SHP77 treated with DMSO at 0.1 percent for 48 hours (cell line): ENCODE measurements at places on chromosomes 16 and 17.

GRCh38 chr16:56345406-56346050, 79.8 kb downstream of the AMFR start:
- DNase-seq: no peak

GRCh38 chr16:12661656-12662172, 142.0 kb downstream of the CPPED1 start:
- DNase-seq: no peak

DNA sequence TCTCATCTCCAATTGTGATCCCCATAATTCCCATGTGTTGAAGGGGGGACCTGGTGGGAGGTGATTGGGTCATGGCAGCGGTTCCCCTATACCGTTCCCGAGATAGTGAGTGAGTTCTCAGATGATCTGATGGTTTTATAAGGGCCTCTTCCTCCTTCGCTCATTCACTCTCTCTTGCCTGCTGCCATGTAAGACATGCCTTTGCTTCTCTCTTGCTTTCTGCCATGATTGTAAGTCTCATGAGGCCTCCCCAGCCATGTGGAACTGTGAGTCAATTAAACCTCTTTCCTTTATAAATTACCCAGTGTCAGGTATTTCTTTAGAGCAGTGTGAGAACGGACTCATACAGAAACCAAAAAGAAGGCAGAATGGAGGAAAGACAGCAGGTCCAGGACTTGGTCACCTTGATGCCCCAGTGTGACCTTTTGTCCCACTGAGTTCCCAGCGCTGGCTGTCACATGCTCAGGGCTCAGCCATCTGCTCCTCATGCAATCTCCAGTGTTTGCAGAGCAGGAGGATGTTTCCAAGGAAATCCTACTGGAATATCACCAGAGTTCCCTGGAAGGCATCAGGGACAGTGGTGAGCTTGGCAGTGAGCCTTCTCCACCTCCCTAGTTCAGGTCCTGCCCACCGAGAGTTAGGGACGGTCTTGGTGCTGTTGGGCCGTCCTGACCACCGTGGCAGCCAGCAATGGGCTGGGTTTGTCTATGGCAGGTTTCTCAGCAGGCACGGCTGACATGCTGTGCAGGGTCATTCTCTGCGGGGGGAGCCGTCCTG, 96.7 kb downstream of the SEC14L1 start:
- DNase-seq: no peak

GRCh38 chr16:22369221-22369811, 5.1 kb downstream of the CDR2 start:
- no peak for DNase-seq
